Natural killer cell (primary cell): ENCODE measurements at places on chromosomes 5 and 9. TPM values are rescaled to one million over a fixed set of nuclear protein-coding genes. Genes with fewer than 3 reads are reported as not detected.

The TAF11L5 gene
- not detected for total RNA-seq

The PTGES gene
- total RNA-seq = 0.39 TPM

The FOXD4L5 gene
- not detected for total RNA-seq

The SPATA31C1 gene
- not detected for total RNA-seq
